Progenitor cell of endocrine pancreas (in vitro differentiated cells): ENCODE measurements at places on chromosomes 11 and 22.

DNA sequence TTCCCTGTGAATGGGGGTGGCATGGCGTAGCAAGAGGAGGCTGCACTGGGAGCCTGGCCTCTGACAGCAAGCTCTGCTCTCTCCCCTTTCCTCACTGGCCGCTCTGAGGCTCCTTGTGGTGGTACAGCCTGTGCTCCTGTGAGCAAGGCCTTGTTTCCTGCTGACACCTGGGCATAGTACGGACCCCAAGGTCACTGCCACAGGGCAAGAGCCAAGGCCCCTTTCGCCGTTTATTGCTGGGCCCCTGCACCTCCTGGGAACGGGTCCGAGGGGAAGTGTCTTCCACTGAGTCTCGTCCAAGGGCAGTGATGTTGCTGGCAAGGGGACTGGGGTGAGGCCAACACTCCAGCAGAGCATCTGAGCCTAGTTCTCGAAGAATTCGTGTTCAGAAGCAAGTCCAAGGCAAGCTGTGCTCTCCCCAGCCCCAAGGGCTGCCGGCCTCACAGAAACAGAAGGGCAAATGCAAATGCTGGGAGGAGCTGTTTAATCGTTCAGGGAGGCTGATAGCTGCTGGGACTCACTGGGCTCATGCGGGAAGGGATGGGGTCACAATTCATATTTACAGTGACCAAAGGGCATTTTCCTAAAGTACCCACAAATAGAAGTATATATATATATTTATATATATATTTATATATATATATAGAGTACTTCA is 15.9 kb upstream of the TTLL12 start:
- DNase-seq: no peak

GRCh38 chr11:118170231-118170630 is 6.2 kb downstream of the SCN2B start:
- DNase-seq: no peak

DNA sequence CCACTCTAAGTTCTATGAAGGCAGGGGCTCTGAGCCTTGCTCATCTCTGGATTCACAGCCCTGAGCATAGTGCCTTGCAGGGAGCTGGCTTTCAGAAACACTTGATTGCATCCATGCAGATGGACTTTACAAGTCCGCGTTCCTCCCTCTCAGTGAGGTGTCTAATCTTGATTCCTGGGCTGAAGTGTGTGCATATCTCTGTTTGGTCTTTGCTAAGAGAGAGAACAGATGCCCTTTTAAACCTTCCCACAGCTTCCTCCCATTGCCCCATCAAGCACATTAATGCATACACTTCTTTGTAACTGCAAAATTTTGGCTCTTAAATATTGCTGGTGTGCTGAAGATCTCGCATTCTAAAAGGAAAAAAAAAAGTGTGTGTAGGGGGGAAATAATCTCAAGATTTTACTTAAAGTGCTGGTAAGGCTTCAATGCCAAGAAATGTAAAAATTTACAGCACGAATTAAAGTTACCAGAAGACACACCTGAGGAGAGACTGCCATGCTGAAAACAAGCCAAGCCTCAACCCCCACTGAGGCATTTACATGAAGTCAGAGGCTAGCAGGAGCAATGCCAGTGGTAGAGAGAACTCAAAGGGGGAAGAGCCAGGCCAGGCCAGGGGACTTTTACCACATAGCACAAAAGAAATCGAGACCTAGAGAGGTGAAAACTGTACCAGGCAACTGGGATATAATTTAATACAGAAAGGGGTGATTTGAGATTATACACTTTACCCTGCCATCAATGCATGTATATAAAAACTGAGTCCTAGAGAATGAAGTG is 492.1 kb downstream of the SOX6 start:
- DNase-seq: no peak

DNA sequence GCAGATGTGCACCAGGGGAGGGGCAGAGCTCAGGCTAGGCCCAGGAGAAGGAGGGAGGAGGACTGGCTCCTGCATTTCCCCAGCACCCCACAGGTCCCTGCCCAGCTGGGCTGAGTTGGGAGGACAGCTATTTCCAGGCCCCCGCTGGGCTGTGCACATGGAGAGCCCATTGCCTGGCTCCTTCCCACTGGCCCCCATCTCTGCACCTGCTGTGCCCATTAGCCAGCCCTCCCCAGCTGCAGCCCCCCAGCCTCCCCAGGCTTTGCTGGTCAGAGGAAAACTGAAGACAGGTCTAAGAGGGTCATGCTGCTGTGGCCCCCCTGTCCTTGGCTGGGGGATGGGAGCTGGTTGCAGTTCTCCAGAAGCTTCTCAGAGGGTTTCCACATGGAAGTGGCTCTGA is 81.8 kb upstream of the SHANK2 start:
- no peak for DNase-seq

DNA sequence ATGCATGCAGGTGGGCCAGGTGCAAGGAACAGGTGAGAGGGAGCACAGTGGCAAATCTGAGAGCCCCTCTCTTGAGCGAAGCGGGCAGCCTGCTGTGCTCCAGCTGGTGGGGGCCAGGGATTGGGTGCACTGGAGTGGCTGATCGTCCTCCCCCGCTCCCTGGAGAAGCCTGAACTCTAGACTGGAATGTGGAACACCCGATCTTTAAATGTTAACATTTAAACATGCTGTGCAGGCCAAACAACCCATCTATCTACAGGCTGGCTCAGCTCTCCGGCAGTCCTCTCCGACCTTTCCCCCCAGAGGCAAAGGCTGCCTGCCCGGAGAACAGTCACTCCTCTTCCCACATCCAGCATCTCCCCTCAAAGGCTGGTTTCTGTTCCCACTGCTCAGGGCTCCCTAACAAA is 5.1 kb downstream of the MRGPRF start:
- no peak for DNase-seq

- no peak for DNase-seq
These were observed 4.0 kb downstream of the NLRX1 start for GRCh38 chr11:119172513-119172912.

DNA sequence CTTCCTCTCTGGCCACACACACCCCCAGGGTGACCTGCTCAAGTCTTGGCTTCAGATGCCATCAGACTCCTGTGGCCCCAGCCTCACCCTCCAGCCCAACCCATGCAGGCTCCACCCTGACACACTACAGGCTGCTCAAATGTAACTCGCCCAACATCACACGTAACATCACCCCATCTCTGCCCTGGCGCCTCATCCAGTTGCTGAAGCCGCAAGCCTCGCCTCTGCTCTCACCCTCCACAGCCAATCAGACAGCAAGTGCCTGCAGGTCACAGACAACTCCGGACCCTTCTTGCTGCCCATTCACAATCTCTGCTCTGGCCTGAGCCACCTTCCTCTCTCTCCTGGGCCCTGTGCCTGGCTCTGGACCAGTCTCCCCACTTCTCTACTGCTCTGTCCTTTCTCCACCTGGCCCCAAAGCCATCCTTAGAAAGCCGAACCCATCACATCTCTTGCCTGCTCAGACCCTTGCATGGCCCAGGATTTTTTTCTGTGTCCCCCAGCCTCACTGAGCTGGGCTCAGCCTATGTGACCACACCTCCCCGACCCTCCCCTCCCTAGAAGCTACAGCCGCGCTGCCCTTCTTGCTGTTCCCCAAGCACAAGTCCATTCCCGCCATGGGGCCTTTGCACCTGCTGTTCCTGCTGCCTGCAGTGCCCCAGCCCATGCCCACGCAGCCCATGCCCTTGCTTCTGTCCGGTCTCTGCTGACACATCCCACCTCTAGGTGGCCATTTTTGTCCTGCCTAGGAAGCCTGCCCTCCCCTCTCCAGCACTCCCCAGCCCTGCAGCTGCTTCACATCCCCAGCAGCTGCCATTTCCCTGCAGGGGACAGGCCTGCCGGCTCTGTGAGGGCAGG is 333.9 kb downstream of the CTTN start:
- no peak for DNase-seq

GRCh38 chr22:45867906-45868555 is 108.9 kb downstream of the WNT7B start:
- no peak for DNase-seq

- DNase-seq: no peak
These were observed 67.5 kb upstream of the ZBED5 start for GRCh38 chr11:10925149-10925926.

- DNase-seq: no peak
These were observed 133.9 kb upstream of the UBASH3B start for GRCh38 chr11:122521626-122522025.

GRCh38 chr22:41360126-41360525 is 21.6 kb upstream of the TEF start:
- DNase-seq: peak; percentile 28

DNA sequence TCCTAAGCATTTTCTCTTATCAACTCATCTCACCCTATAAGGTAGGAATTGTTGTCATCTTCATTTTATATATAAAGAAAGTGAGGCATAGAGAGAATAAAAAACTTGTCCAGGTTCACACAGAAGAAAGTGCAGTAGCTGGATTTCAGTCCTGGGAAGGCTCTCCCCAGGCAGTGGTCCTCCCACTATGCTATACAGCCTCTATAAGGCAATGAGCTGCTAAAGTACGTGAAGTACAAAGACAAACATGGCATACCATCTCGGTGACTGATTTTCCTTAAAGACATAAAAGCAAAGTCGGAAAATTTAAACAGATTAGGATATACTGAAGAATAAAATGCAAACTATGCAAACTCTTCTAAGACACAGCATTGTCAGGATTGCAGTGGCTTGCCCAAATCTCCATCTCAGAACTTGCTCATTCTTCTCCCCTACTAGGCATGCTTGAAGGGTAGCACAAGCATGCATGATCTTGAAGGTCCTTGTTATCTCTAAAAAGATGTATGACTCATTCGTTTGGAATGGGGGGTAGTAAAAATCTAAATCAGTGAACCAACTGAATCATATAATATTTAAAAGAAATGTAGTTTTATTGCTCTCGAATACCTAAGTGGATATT is 97.8 kb upstream of the CSNK2A3 start:
- DNase-seq: no peak

DNA sequence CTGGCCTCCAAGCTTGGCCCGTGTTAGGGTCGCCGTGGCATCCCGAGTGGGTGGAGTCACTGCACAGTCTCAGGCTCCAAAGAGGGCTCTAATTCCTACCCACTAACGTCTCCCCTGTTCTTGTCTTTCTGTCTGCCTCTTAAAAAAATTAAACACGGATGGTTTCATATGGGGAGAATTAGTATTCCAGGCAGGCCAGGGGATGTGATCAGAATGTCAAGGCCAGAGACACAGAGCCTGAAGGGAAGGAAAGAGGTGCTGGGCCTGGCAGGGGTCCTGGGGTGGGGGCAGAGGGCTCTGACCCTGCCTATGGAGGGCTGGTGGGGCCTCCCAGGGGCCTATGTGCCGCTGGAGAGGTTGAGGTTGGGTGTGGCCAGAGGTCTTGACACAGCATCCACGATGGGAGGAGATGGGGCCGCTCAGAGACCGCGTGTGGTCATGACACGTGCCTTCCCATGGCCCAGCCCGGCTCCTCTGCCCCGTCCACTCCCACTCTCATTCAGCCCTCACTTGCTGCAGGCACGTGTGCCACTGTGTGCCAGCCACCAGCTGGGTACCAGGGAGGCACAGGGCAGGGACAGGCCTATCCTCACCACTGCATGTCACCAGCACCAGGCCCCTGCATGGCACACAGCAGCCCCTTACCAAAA is 56.5 kb downstream of the FLRT1 start:
- no peak for DNase-seq

GRCh38 chr11:128522943-128523518 is 64.3 kb downstream of the ETS1 start:
- no peak for DNase-seq

DNA sequence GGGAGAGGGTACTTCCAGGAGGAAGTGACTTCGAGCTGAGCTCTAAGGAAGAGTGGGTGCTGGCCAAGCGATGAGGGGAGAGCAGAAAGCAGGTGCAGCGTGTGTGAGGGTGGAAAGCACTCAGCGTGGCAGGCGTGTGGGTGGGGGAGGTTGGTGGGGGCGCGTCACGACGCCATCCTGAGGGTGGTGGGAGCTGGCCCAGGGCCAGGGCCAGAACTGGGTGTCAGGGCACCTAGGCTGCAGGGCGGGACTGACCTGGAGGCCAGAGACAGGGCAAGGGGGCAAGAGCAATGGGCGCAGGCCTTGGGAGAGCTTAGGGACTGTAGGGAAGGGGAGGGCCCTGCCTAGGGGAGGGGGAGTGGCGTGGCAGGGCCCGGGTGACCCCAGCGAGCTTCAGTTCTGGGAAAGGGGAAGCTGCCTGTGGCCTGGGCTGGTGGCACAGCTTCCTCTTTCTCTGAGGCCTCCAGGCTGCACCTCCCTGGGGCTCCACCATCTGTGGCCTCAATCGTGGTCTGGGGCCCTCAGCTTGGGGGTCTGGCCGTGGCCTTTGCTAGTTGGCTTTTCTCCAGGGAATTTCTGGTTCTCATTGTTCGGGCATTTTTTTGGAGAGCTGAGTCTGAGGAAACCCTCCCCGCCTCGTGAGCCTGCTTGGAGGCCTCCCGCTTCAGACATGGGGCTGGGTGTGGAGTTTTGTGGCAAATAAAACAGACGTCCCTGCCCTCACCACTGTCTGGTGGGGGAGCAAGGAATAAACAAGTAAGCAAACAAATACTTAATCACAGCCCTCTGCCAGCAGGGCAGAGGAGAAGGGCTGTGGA is 8.9 kb downstream of the RELT start:
- DNase-seq: no peak

GRCh38 chr11:11669233-11669846 is 47.5 kb upstream of the GALNT18 start:
- DNase-seq: no peak

- no peak for DNase-seq
These were observed 4.4 kb downstream of the RPS19BP1 start for GRCh38 chr22:39528080-39528661.

DNA sequence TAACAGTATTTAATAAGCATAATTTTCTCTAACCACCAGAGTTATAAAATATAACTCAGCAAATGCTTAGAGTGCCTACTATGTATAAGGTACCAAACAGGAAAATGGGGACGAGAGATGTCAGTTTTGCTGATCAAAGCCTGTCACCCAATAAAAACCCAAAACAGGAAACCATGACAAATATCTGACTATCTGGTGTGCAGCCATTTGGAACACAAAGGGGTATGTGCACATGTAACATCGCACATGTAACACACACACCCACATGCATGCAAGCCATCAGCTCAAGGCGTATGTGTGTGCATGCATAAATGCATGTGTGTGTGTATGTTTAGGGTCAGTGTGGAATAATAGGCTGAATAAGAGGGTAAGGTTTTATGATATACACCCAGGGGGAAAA is 64.2 kb downstream of the PRR5L start:
- DNase-seq: no peak

DNA sequence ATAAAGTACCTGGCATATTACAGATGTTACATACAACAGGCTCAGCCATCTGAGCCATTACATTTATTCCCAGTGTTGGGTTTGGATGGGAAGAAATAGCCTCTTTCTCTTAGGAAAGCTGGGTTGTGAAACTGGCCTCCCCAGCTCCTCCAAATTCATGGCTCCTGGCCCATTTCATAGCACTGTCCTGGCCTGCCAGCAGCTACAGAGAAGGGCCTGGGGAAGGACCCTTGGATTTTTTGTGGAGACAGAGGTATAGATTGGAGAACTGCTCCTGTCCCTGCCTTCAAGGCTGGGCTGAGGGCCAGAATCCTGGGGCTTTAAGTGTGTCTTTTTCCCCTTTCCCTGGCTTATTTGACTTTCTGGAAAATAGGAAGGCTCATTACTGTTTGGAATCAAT is 18.0 kb downstream of the PKNOX2 start:
- DNase-seq: no peak
